ENCODE measurements at places on chromosomes 12 and 14.

GRCh38 chr12:31751085-31751484, 22.3 kb upstream of the AMN1 start:
- DNase-seq: no peak

GRCh38 chr12:3135522-3136461, 58.6 kb downstream of the TSPAN9 start:
- DNase-seq: peak; percentile 40

DNA sequence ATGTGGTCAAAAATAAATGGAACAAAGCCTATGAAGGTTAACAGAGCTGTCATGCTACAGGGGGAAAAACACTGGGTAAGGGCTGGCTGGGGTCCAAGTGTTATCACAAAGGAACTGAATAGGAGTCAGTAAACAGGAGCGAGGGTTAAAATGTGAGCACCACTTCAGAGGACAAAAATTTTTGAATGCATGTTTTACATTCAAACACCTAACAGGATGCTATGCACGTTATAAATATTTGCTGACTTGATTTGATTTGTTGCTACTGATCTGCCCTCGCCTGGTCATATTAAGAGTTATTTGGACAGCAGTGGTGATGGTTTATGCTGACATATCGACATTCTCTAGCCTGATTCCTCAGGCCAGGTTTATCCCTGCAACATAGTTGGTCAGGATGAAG, 7.4 kb upstream of the KTN1 start:
- DNase-seq: no peak

- peak; percentile 76 for DNase-seq
Measured at GRCh38 chr12:51341251-51342007, 5.0 kb downstream of the CELA1 start.

DNA sequence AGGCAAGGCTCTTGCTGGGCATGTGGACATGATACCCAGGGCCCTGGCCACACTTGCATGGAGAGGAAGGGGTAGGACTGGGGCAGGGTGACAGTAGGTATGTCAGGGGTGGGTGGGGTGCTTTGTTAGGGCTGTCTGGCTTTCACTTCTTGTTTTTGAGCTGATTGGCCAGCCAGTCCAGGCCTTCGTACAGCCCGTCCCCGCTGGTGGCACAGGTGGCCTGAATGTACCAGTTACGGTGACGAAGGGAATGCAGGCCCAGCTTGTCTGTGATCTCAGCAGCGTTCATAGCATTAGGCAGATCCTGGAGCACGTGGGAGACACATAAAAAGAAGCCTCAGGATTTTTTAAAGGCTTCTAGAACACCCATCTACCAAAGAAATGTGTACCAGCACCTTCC, 13.5 kb upstream of the FKBP11 start:
- no peak for DNase-seq

DNA sequence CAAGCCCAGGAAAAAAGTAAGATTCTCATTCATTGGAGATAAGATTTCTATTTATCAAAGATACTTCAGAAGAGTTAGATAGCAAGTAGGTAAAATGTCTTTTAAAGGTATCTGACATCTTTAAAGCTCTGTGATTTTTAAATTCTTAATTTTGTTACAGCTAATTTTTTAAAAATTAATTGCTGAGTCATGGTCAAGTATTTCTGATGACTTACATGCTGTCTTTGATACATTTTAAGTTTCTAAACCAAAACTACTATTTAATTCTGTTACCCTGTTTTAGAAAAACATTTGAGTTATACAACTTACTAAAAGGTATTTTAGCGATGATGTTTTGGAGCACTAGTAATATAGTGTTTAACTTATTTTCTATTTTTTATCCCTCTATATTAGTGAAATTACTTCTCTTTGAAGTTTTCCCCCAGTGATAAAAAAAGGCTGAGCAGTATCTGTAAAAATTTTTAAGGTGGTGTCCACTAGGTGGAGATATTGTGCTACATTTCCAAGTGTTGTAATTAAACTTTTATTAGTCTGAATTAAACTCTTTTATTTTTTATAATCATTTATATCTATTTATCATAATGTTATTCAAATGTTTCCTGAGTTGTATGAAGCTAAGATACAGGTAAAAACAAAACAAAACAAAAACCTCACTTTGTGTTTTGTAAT, 11.5 kb downstream of the ALG10 start:
- peak; percentile 5 for DNase-seq

DNA sequence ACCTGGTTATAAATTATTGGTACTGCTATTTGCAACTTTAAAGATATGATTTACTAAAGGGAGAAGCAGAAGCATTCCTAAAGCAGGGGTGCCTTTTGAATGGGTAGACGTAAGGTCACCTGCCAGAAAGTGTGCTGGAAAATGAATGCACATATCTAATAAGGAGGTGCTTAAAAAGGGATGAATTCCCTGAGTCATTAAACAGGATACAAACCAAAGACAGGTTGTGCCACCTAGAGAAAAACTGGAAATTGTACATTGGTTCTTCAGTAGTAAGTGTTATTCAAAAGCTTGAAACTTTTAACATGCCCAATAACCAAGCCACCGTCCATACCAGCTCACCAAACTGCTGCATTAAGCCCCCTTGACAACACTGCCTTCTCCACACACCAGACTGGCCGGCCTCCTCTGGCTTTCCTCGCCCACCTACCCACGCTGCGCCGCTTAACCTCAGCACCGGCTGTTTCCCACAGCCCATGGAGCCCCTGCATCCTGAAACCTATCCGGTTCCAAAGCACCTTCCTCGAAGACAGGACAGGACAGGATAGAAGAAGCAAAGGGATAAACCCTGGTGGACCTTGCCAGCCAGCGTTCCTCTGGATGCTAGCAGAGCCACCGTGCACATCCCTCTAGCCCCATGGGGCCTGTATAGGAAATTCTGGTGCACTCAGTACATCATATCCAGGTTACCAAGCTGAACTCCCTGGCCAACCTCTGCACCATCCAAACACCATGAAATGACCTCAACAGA, 201.5 kb upstream of the CAND1 start:
- DNase-seq: no peak

DNA sequence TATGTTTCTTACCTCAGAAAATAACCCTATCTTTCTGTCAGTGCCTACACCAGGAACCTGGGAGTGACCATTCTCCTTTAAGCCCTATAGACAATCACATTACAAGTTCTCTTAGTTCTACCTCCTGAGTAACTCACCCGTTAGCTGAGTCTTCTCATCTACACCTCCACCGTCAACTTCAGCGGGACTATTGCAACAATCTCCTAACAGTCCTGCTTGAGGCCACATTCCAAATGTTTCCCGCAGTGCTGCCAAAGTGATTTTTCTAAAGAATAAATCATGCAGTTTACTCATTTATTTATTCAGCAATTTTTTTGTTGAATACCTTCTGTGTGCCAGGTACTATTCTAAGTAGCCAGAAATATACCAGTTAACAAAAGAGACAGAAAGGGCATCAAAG, 285.0 kb upstream of the GRIP1 start:
- no peak for DNase-seq

- DNase-seq: no peak
Measured at GRCh38 chr14:41350476-41350875, 256.2 kb upstream of the LRFN5 start.

DNA sequence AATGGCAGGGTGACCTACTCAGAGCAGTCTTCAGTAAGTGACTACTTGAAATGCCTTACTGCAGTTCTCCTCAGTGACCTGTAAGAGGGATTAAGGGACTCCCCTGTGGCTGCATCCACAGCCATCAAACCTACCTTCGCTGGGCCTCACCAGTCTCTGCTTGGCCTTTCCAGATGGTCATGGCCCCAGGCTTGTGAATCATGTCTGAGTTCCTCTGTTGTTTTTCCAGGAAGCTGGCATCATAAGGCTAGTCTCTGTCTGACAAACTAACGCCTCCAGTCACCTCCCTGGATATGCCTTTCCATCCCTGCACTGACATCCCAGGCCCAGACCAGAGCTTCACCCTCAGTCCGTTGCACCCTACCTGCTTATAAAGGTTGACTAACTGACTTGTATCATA, 14.0 kb downstream of the RNASE2 start:
- no peak for DNase-seq

GRCh38 chr12:92995258-92995903, 66.3 kb upstream of the EEA1 start:
- DNase-seq: no peak

- DNase-seq: peak; percentile 7
Measured at GRCh38 chr14:60051721-60052221, 40.0 kb upstream of the PCNX4 start.

DNA sequence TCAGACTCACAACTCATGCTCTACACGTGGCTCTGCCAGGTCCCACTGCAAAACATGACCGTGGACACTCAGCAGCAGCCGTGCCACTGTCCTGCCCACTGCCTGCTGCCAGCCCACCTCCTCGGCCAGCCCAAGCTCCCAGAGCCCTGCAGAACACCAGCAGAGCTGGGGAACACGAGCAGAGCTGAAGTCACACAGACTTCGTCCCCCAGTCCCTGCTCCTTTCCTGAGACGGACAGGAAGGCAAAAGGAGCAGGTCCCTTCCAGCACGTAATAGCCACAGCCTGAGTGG, 152.1 kb downstream of the DPF3 start:
- no peak for DNase-seq

GRCh38 chr12:85849344-85849743, 13.1 kb upstream of the RASSF9 start:
- DNase-seq: no peak

GRCh38 chr12:76029982-76030340, 1.6 kb downstream of the PHLDA1 start:
- no peak for DNase-seq

- no peak for DNase-seq
Measured at GRCh38 chr12:57225680-57226210, 3.8 kb upstream of the SHMT2 start.

DNA sequence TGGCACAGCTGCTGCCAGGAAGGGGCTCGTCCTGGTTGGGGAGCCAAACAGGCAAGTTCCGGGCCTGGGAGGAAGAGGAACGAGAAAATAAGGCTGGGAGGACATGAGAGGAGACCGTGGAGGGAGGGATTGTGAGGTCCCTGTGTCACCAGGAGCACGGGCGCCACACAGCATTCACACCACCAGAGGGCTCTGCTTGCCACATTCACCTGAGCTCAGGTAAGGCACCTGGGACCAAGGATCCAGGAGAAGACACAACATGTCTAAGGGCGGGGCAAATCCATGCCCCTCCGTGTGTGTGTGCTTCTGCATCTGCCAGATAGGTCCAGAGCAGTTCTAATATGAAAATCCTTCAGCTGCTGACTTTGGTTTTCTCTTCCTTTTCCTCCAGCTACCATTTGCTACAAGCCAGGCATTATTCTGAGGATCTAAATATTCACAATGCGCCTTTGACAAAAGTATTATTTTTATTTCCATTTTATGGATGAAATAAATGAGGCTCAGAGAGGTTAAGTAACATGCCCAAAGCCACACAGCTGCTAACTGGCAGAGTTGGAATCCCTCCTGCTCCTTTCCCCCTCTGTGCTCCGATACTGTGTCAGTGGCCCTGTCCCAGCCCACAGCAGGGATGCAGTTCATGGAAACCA, 14.6 kb downstream of the RAPGEF3 start:
- peak; percentile 70 for DNase-seq

DNA sequence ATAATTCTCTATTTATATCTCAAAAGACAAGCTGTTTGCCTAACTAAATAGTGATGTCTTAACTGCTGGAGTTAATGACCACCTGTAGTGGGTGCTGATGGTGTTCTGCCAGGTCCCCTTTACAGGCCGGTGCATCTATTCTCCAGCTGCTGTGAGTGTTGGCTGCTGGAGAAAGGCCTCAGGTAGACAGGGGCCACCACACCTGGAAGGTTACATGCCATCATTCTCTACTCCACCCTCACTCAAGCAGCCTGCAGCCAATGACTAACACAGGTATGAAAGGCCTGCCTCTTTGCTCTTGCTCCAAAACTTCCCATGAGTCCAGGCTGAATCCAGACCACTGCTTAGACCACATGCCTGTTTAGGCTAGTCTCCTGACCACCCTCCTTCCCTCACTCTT, 73.9 kb downstream of the RPS6KA5 start:
- DNase-seq: no peak

- DNase-seq: no peak
Measured at GRCh38 chr12:56517854-56518253, 3.8 kb upstream of the RBMS2 start.

- no peak for DNase-seq
Measured at GRCh38 chr12:97862072-97862471, 399.5 kb downstream of the RMST start.

GRCh38 chr12:7144414-7145120, 14.4 kb downstream of the CLSTN3 start:
- no peak for DNase-seq

DNA sequence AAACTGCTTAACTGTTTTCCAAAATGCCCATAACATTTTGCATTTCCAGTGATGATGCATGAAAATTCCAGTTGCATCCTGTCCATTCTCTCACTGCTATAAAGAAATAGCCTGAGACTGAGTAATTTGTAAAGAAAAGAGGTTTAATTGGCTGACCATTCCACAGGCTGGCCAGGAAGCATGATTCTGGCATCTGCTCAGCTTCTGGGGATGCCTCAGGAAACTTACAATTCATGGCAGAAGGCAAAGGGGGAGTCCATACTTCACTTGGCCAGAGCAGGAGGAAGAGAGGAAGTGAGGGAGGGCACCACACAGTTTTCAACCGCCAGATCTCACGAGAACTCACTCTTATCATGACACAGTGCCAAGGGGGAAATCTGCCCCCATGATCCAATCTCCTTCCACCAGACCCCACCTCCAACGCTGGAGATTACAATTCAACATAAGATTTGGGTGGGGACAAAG, 18.2 kb upstream of the CLEC2D start:
- peak; percentile 57 for DNase-seq

- peak; percentile 64 for DNase-seq
Measured at GRCh38 chr14:68979021-68979721, at the start of gene ACTN1. Gene ACTN1, minus strand, starts transcription at chr14:68979302. Its CDS starts 246 bp downstream, at chr14:68979056.

DNA sequence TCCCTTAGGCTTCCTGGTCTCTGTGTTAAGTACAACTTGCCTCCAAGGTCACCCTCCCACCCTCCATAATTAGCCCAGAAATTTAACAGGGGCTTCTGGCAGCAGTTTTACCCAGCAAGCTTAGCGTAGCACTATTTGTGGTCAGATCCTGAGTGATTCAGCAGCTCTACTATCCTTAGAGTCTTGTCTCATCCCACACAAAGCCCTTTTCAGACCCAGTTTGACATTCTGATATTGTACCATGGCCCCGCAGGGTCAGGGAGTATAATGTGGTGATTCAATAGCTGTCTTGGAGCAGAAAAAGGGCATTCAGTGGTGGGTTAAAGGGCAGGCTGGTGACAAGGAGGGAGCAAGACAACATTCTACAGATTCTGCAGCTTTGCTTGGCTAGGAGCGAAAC, 153.8 kb upstream of the DDHD1 start:
- DNase-seq: no peak

GRCh38 chr14:46988312-46988711, 336.7 kb upstream of the RPL10L start:
- DNase-seq: no peak

DNA sequence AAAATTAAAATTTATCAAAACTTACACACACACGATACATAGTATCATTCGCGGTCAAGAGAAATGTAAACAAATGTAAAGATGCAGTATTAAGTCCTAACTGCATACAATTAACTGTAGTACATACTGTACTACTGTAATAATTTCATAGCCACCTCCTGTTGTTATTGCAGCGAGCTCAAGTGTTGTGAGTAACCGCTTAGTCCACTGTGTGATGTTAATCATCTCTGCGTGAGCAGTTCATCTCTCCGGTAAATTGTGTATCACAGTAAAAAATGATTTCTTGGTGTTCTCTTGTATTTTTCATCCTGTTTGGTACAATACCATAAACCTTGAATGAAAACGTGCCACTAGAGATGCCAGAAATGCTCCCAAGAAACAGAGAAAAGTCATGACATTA, 6.5 kb downstream of the EPS8 start:
- no peak for DNase-seq

GRCh38 chr12:130126023-130126432, 36.2 kb upstream of the FZD10 start:
- no peak for DNase-seq

Data from CD4-positive, alpha-beta T cell treated with Interleukin-6 at 100 ng/mL for 8 hours (primary cell).